ENCODE measurements at places on chromosomes 16 and 17.
A peak's percentile ranks its signal among the peaks of the same experiment; 100 is the strongest.

DNA sequence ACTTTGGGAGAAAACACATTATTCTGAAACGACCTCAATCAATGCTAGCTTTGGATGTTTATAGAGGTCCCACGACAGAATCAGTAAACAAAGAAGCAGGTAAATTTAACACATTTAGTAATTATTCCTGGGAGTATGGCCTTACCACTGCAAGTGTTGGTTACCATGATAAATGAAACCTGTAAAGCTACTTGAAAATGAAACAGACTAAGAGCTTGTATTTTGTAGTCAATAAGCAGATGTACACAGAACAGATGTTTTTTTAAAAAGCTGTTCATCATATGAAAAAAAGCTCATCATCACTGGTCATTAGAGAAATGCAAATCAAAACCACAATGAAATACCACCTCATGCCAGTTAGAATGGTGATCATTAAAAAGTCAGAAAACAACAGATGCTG lies 295.3 kb upstream of the XYLT1 start:
- DNase-seq = no peak

- DNase-seq = no peak
These were observed 62.7 kb upstream of the ADORA2B start for GRCh38 chr17:15882058-15882720.

- DNase-seq = no peak
These were observed 109.7 kb upstream of the CLEC3A start for GRCh38 chr16:77912617-77913016.

GRCh38 chr16:31179747-31180459 lies at the start of gene FUS:
FUS (plus strand) TSS chr16:31180139; CDS start chr16:31180215, 76 bp downstream.
- peak; percentile 92 for DNase-seq

GRCh38 chr17:19883537-19884215 lies 15.9 kb upstream of the ULK2 start:
- no peak for DNase-seq

DNA sequence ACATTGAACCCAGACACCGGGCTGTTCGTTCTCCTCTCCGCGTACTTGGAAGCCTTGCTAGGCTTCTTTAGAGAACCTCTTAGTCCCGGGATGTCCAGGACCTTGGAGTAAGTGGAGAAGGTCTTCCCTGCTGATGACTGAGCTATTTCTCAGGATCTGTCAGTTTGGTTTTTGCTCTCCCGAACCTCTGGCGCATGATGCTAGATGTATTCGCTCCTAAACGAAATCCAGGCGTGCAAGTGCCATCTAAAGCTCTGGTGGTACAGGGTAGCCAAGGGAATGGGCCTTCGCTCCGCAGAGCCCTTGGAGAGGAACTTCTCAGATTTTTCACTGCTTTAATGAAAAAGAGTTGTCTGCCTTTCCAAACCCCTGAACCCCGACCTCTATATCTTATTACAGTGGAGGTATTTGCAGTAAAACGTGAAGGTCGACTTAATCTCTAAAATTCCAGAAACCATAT lies 547 bp downstream of the VMP1 start:
- no peak for DNase-seq

DNA sequence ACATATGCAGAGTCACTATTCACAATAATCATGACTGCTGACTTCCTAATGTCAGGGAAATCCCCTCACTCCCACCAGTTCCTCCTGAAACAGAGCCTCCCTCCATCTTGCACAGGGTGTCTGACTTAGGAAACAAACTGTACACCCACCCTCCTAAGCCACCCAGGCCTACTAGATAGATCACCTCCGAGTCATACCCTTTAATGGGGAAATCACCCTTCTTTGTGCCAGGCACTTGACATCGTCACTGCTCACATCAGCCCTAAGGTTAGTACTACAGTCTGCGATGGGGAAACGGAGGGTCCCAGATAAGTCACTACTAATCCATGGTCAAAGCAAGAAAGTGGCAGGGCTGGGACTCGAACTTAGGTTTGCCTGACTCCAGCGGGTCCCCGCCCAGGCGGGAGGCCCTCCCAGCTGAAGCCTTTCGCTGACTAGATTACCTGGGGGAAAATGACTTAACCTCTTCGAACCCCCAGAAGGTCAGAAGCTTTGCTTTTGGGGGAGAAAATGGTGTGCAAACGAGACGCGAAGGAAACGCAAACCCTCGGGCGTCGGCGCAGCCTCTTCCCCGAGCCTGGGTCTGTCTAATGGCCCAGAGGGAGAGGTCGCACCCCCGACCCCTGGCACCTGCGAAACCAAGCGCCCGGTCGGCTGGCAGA lies 3.4 kb upstream of the MLLT6 start:
- DNase-seq = no peak

DNA sequence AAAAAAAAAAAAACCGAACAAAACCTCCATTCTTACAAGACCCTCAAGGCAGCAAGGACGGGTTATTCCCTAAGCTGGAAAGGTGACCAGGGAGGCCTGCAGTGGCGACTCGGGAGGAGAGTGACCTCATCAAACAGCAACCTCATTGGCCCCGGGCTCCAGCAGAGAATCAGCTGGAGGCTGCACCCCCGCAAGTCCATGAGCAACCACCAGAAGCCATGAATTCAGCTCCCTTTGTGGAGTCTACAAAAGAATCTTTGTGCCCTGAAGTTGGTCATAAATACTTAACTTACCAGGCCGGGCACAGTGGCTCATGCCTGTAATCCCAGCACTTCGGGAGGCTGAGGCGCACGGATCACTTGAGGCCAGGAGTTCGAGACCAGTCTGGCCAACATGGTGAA lies 80.9 kb upstream of the CREBBP start:
- no peak for DNase-seq

DNA sequence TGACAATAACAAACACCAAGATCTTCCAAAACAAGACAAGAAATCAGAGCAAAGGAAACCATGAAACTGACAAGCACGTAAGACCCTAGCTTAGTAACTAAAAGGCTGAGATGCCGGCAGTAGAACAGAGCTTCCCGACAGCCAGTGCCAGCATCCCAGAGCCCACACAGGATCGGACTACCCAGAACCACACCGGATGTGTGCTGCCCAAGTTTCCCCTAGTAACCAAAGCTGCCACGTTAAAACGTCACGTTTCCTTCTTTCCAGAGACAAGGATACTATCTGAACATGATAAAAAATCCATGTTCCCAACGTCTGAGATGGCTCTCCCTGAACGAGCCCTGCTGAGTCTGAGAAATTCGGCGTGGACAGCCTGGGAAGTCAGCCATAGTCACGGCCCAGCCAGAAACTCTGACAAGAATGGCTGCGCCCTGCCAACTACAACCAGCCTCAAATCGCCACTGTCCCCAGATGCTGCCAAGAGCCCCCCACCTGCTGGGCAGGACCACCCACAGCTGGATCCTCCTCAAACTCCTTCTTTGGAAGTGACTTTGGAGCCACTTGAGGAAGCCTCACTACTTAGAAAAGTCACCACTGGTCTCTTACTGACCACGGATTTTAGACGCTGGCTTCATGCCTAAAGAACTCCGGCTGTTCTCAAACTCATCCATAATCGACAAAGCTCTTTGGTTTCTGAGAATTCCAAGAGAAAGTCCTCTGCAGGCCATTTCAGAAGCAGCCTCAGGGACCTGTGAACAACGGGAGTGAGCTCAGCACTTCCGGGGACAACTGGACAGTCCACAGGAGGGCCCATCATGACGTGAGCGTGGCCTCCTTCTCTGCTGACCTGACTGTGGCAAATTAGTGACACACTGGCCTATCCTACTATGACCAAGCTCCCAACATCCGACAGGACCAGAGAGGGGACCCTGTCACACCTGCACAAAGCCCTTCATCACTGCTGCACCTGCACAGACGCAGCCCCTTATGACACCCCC lies 16.7 kb downstream of the CCDC57 start:
- DNase-seq = no peak

DNA sequence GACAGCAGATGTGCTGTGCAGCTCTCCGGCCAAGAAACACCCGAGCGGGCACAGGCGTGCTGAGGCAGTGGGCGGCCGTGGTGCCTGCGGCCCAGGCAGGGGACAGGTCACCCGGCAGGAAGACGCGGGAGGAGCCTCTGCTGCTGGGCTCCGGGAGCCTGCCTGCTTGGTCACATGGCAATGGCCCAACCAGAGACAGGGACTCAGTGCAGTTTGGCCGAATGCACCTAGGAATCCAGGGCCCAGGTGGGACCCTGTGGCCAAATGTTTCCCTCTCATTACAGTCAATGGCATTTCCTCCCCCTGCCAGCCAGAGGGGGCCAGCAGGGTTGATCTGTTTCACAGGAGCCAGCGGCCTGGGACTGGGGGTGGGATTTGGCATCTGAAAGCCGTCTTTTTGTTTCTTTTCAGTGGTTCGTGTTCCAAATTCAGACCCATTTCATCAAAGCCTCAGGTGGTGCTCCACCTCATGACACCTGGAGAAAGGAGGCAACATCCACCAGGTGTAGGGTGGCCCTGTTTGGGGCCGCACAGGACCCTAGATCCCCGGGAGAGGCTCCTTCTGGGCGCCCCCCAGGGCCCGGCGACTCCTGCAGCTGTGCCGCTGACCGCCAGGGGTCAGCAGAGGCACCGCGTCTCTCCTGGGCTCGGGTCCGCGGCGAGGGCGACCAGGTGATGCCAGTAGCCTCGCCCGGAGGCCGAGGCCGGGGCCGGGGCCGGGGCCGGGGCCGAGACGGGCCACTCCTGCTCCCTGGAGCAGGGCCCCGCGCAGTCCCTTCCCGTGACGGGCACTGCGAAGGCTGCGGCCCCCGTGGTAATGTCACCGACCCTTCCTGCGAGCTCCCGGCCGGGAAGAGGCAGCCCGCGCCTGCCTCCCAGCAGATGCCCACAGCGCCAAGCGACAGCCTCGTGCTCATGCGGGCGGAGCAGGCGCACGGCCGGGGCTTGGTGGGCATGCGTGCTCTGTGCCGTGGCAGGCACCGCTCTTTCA lies 118.5 kb downstream of the C16orf78 start:
- DNase-seq = peak; percentile 51
